ENCODE measurements at places on chromosomes 1 and 21.
A peak's percentile ranks its signal among the peaks of the same experiment; 100 is the strongest.

- no peak for DNase-seq
Measured at GRCh38 chr1:118927427-118928187, 60.5 kb downstream of the TBX15 start.

GRCh38 chr1:18743233-18743632, 112.6 kb downstream of the PAX7 start:
- DNase-seq = no peak

- DNase-seq = no peak
Measured at GRCh38 chr21:46636181-46636512, 673 bp downstream of the PRMT2 start.

DNA sequence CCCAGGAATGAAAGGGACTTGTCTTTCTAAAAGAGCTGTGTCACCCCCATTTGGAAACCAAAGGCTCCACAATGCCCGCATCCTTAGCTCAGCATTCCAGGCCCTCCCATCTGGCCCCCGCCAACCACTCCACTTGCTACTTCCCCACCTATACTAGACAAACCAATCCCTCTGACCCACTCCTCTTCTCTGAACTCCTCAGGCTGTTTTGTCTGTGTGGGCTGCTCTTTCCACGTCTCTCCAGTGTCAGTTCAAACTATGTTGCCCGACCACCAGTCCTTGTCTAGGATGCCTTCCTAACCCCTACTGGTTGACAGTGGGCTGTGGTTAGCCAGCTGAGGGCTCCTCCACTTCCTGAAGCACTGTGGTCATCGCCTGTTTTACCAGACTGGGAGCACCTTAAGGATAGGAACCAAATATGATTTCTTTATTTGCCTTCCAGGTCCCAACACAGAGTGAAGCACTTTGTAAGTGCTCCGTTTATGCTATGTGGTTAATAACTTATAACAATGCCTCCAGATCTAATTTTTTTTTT, 8.1 kb upstream of the COA7 start:
- DNase-seq = no peak

- no peak for DNase-seq
Measured at GRCh38 chr1:176243746-176244145, 36.7 kb upstream of the COP1 start.

DNA sequence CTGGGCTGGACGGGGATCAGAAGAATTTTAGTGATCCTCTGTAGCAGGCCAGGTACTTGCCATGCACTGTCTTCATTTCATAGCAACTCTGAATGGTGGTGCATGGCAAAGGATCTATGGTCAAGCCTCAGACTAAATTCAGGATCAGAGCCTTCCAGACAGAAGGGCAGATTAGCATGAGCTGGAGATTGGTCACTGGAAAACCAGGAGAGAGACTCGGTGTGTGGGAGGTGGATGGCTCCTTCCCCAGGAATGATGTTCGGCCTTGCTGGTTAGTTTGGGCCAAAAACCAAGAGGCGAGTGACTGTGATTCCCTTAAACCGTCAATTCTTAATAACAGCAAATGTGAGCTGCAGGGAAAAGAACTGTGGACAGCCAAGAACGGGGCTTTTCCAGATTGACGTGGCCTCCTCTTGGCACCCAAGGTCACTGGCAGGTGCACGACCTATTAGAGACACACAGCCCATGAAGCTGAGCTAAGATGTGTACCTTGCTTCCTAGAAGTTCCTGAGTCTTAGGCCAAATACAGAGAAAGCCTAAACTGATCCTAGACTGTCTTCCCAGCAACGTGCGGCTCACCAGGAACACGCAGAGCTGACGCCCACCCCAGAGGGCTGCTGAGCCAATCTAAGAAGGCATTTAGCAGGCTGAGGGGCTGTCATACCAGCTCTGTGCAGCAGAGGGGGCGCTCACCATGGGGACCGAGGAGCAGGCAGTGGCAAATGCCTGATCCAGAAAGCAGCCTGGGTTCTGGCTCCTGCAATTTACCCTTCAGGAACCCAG, 18.5 kb downstream of the ALDH4A1 start:
- DNase-seq = peak; percentile 16

- DNase-seq = no peak
Measured at GRCh38 chr1:38026592-38027200, 14.2 kb downstream of the UTP11 start.

- DNase-seq = no peak
Measured at GRCh38 chr21:35559829-35560225, 500.5 kb downstream of the SETD4 start.

- DNase-seq = peak; percentile 86
Measured at GRCh38 chr1:22184892-22185612, 42.2 kb upstream of the WNT4 start.

DNA sequence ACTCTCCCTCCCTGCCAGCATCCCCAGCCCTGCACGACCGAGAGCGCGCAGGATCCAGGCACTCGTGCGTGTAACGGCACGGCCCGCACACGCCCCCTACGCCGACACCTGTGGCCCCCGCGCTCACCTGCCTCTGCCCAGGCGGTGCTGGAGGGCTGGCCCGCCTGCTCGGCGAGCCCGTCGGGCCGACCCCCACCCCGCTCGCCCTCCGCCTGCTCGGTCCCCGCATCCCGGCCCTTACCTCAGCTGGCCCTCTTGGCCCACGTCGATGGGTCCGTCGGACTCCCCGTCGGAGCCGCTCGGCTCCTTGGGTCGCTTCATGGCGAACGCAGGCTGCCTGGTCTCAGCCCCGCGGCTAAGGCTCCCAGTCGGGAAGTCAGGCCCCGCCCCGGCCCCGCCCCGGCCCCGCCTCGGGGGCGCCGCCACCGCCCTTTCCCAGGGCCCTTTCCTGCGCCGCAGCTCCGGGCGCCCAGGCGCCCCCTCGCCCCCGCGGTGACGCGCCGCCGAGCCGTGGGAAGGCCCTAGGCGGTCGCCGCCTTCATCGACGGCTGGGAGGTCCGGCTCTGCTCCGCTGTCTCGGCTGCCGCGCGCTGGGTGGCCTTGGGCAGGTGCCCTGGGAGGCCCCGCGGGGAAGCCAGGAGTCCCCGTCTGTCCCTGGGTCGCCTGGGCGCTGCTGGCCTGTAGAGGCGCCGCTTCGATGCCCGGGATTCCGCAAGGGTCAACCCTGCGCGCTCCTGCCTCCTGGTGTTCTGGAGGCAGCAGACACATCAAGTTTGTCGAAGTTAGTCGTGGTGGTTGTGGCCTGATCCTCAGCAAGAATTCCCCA, at the start of gene HEYL:
Gene HEYL, minus strand, starts transcription at position 339 of the 826 bp plus-strand sequence. Its CDS starts 18 bp downstream, at position 321.
- peak; percentile 66 for DNase-seq

DNA sequence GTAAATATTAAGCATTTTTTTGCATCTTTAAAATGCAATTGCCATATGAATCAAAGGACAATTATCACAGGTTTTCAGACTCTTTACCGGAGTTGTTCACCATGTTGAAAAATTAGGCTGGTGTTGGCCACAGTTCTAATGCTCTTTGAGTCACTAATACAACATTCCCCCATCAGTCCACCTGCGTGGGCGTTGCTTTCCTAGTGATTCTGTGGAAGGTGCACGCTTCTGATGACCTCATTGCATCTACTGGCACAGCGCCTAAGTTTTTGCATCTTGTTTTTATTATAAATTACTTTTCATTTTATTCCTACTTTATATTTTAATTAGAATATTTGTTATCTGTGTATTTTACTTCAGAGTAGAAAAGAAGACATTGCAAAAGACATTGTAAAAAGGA, 4.7 kb upstream of the F5 start:
- DNase-seq = no peak

DNA sequence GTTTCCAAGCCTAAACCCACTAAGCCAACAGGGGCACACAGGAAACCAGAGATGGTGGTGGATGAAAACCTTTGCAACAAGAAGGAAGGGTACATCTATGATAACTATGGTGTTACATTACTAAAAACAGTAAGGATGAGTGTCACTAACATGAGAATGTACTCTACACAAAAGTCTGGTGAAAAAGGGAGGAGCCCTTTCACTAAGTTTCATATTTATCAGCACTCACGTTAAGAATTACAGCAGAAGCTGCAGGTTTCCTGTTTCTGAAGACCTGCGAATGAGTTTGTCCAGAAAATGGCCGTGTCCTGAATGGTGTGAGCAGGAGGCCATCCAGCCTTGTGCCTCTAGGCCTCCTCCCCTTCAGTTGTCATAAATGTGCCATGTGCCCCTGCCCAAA, 17.8 kb downstream of the ABCG1 start:
- no peak for DNase-seq

- no peak for DNase-seq
Measured at GRCh38 chr21:36589352-36589971, 109.5 kb upstream of the SIM2 start.

- no peak for DNase-seq
Measured at GRCh38 chr1:161044535-161044907, 1.3 kb downstream of the USF1 start.

- DNase-seq = peak; percentile 57
Measured at GRCh38 chr21:42118901-42119300, 47.8 kb downstream of the UMODL1 start.
